CD8-positive, alpha-beta memory T cell (primary cell): ENCODE measurements at places on chromosomes 5 and 9. TPM values are rescaled to one million over a fixed set of nuclear protein-coding genes. Genes with fewer than 3 reads are reported as not detected.

The BRINP1 gene
- not detected for total RNA-seq

The TICAM2 gene
- total RNA-seq = 0.72 TPM

The PCAT7 gene
- not detected for total RNA-seq

The CYLC2 gene
- total RNA-seq = not detected

The RNF14 gene
- 46.2 TPM for total RNA-seq

The TXNDC8 gene
- not detected for total RNA-seq

The ACTBL2 gene
- not detected for total RNA-seq

The NKD2 gene
- 0.48 TPM for total RNA-seq

The PIP5K1B gene
- 3.1 TPM for total RNA-seq

The GRIN1 gene
- total RNA-seq = not detected

The GRXCR2 gene
- total RNA-seq = not detected

The RNF183 gene
- total RNA-seq = not detected
